ENCODE measurements at places on chromosomes 4 and X.

- no peak for DNase-seq
Measured at GRCh38 chr4:66963084-66963483, 582.2 kb downstream of the CENPC start.

DNA sequence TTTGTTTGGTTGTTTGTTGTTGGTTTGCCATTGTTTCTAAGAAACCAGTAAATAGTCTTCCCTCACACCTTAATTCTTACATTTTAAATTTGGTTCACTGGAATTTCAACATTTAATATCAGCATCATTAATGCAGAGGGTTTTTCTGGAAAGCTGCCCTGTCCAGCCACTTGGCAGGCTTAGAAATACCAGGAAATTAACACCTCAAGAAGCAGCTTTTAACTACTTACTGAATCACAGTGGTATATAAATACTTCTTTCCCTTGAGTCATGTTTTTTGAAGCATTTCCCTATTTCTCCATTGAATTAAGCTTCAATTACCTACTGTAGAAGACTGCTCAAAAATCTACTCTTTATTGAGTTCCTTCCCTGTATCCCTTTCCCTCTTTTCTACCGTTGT lies 1221.1 kb upstream of the ADGRL3 start:
- no peak for DNase-seq

DNA sequence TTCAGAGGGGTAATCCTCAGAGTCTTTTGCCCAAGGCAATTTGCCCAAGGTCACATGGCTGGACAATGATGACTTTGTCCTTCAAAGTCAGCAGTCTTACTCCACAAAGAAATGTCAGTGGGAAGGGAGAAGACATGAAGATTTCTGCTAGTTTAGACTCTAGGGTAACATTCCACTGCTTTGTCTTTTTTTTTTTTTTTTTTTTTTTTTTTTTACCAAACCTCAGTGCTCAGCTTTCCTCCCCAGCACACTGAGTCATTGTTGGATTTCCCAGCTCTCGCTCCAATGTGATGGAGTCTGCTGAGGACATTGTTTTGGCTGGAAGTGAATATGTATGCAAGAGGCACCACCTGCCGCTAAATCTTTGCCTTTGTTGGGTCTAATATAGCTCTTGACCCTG lies 7.2 kb upstream of the C1QTNF7 start:
- no peak for DNase-seq

DNA sequence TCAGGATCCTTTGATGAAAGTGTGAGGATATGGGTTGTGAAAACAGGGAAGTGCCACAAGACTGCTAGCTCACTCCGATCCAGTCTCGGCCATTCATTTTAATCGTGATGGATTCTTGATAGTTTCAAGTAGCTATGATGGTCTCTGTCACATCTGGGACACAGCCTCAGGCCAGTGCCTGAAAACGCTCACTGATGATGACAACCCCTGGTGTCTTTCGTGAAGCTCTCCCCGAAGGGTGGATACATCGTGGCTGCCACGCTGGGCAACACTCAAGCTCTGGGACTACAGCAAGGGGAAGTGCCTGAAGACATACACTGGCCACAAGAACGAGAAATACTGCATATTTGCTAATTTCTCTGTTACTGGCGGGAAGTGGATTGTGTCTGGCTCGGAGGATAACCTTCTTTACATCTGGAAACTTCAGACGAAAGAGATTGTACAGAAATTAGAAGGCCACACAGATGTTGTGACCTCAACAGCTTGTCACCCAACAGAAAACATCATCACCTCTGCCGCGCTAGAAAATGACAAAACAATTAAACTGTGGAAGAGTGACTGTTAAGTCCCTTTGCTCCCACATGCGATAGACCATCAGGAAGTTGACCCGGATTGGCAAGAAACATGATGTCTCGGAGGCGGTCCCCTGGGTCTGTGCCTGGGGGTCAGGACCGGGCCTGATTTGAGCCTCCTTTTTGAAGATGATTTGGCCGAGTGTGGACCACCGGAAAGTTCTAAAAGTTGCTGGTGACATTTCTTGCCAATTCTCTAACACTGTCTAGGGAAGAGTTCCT lies 22.2 kb downstream of the LIAS start:
- DNase-seq, result no peak

DNA sequence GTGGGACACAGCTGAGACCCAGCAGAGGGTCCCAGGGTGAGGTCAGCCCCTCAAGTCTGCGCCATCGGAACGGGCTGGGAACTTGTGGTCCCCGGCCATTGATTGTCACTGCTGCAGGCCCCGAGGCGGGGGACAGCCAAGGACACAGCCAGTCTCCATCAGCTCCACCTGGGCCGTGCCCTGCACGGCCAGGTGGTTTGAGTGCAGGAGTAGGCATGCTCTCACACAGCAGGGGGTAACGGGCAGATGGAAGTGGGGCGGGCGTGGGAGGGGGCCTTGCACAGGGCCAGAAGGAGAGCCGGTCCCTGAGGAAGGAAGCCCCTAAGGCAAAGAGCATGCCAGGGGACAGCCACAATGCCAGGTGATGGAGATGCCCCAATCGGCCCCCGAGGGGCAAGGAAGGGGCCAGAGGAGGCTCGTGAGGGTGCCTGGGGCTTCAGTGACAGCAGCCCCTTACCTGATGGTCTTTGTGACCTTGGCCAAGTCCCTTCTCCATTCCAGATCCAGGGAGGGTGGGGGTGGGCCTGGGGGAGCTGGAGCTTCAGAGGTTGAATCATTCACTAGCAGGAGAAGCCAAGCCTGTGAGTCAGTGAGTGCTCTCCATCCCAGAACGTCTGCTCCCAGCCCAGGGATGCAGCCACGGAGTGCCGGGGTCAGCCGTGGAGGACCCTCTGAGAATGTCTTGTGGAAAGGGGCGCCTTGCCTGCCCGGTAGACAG lies 2.3 kb downstream of the ATP2B3 start:
- DNase-seq, result no peak
